Stimulated activated CD4-positive, alpha-beta T cell treated with anti-CD3 and anti-CD28 coated beads, Interleukin-12 subunit alpha, Interleukin-12 subunit beta, amount 100 ng/mL, for 48 hours (primary cell): ENCODE measurements at places on chromosomes 3 and 15.

GRCh38 chr3:39705351-39705900 is 104.0 kb upstream of the MYRIP start:
- no peak for DNase-seq

DNA sequence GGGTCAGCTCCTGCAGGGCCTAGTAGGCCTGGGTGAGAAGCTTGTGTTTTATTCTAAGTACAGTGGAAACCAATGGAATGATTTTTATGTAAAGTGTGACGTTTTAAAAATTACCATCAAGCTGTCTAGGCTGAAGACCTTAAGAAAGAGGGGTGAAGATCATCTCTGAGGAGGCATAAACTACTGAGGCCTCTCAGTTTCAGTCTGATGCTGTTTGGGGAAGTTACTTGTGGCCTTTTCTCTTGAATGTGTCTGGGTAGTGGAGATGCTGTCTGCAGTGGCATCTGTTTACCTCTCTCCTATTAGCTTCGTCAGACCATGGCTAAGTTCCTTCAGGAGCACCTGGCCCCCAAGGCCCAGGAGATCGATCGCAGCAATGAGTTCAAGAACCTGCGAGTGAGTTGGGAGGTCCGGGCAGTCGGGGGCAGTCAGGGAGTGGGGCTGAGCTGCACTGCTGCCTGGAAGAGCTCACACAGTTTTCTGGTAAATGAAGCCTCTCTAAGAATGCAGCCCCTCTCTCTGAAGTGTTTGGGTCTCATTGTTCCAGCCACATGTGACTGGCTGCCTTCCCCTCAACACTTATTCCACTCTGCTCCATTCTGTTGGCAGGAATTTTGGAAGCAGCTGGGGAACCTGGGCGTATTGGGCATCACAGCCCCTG is 1.9 kb downstream of the IVD start:
- no peak for DNase-seq

GRCh38 chr15:66592505-66593218 is 26.9 kb upstream of the LCTL start:
- DNase-seq = no peak

GRCh38 chr3:122773944-122774509 is 19.6 kb downstream of the HSPBAP1 start:
- no peak for DNase-seq

DNA sequence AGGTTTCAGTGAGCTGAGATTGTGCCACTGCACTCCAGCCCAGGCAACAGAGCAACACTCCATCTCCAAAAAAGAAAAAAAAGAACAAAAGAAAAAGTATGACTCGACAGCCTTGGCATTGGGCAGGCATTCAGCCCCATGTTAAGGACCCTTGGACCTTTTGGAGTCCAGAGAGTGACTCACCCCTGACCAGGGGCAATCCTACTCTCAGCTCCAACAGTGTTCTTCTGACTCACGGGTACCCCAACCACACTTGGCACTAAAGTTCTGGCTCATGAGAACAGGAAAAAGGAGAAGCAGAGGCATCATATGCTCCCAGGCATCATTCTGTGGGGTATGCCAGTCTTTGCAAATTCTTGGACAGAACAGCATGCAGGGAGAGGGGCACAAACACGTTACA is 252.4 kb upstream of the HES1 start:
- no peak for DNase-seq

DNA sequence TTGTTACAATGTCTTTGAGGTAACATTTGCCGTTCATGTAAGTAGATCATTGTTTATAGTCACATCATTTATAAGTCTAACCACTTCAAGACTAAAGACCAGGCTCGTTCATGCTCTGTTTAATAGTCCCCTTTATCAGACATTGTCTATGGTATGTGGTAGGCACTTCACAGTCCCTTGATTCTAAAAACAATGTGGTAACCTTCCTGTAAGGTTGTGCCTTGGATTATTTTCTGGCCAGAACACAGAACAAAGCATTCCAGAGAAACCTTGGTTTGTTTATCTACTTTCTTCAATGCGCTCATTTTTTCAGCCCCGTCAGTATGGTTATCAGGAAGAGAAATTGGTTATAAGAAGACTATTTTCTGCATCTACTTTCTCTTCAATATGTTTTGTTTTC is 16.3 kb upstream of the ST3GAL6 start:
- DNase-seq = no peak

DNA sequence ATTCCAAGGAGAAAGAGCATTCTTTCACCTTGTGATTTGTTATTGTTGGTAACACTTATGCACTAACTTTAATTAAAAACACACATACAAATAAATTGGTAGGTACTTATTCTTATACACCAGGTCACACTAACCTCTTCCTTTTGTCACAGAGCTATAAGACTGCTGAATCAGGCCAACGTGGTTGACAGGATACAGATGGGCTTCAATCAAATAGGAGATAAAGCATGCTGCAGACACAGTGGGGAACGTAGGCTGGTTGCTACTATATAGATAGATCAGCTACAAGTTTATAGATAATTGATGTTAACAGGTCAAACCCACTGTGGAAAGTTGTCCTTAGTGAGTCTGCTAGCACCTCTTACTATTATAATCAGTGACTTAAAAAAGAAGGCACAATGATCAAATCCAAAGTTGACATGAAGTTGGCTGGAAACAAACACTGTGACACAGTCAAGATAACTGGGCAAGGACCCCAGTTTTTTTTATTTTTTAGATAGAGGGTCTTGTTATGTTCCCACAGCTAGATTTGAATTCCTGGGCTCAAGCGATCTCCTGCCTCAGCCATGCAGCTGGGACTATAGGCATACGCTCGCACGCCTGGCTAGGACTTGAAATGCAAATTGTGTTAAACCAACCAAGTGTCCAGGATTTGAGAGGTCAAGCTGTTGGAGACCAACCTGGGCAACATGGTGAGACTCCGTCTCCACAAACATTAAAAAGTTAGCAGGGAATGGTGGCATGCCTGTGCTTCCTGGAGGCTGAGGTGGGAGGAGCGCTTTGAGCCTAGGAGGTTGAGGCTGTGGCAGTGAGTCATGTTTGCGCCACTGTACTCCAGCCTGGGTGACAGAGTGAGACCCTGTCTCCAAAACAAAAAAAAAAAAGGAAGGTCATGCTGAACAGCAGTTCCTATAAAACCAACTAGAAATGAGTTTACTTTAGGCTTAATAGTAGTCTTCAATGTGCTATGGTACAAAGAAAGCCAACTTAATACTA is 97.9 kb upstream of the MEX3B start:
- DNase-seq = no peak

DNA sequence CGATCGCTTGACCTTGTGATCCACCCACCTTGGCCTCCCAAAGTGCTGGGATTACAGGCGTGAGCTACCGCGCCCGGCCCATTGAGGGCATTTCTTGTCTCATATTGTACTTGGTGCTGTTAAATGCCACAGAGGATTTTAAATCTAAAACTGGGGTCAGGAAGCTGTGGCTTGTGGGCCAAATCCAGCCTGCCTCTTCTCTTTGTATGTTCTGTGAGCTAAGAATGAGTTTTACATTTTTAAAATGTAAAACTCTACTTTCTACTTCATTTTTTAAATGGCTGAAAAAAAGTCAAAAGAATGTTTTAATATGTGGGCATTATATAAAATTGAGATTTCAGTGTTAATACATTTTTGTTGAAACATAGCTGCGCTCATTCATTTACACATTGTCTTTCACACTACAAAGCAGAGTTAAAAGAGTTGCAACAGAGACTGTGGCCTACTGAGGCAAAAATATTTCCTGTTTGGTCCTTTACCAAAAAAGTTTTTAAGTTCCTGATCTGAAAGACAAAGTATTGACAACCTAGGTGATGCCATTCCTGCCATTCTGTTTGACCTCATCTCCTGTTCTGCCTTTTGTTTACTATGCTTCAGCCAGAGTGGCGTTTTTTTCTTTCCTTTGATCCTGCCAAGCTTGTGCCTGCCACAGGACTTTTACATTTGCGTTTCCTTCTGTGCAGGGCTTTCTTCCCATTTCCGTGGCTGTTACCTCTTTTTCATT is 50.4 kb downstream of the PDCD6IP start:
- no peak for DNase-seq

DNA sequence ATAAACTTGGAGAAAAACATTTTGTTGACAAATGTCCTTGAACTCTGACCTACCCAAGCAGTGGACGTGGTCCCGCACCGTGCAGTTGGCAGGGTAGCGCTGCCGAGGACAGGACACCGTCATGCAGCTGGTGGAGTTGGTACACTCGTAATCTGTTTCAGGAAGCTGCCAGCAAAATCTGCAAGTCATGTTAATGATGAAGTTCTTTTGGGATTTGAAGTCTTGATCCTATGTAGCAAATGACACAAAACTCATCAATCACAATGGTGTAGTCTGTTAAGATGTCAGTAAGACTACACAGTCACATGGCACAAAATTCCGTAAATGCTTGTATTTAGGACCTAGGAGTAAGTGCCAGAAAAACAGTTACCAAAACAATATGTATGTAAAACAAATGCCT is 5.5 kb downstream of the TM2D3 start:
- DNase-seq = no peak

DNA sequence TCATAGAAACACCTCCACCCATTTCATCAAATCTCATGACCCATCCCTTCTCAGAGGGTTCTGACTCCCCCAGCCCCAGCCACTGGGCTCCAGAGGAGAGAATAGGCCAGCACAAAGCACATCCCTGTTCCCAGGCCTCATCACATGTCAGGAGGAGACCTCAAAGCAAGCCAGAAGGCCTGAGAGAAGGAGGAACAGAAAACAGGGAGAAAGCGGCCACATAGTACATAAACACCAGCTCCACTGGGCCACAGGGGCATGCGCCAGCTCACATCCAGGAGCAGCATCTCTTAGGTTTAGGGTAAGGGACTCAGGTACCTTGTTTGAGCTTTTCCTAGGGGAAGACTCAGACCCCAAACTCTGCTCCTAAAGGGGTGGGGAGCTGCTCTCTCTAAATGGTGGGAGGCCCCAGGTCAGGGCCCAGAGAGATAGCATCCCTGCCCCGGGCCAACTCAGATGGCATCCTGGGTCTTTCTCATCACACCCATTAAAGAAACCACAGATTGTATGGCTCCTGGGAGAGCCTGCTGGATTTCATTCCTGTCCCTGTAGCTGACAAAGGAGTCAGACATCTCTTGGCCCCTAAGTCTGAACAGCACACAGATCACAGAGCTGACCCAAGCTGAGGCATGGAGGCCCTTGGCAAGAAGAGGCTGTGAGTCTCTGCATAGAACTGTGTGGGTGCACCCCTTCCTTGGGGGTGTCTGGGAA is 2.5 kb downstream of the SHF start:
- no peak for DNase-seq

DNA sequence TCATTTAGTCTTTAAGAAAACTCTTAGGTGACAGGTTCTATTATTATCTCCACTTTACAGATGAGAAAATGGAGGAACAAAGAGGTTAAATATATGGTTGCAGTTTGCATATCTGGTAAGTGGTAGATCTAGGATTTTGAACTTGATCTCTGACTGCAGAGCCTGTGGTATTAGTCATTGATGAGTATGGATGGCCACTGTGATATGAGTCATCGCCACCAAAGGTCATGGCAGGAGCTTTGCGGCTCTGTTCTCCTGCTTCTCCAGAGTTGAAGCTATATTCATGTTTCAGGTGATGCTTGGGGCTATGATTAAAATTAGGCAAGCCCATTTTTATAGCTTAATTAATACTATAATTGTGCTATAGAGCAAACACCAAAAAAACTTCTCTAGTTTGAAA is 306.2 kb upstream of the DPPA4 start:
- DNase-seq = no peak

- peak; percentile 66 for DNase-seq
These were observed 20.7 kb upstream of the FEM1B start for GRCh38 chr15:68256675-68257450.

DNA sequence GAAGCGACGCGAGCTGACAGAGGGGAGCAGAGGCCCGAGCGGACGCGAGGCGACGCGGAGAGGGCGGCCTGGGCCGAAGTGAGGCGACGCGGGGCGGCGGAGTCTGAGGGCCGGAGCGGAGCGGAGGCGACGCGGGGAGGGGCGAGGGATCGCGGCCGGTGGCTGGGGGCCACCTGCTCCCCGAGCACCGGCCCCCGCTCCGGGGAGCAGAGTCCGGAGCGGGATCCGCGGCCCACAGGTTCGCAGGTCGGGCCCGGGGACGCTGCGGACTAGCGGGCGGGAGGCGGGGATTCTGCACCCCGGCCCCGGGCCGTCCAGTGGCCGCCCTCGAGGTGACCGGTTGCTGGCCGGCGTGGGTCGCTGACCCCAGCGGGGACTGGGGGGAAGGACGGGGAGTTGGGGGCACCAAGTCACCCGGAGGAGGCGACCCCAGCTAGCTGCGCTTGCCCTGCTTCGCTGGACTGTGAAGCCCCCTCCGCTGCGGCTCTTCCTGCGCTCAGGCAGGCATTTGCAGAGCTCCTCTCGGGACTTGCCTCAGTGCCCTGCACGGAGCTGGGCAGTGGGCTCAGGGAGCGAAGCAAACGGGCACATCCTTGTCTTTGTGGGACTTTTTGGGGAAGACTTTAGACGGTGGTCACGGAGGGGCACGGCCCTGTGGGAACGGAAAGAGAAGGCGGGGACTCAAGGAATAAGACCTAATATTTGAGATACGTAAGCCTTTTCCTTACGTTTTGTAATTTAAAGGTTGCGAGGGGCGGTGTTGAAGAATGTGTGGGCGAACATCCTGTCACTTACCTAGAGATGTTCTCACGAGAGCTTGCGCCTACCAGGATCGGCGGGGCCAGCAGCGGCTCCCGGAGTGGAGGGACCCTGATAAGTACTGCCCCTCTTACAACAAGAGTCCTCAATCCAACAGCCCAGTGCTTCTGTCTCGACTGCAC is 566 bp downstream of the HMCES start:
- peak; percentile 48 for DNase-seq

- DNase-seq = no peak
These were observed 95.2 kb upstream of the RBMS3 start for GRCh38 chr3:29185706-29186105.

DNA sequence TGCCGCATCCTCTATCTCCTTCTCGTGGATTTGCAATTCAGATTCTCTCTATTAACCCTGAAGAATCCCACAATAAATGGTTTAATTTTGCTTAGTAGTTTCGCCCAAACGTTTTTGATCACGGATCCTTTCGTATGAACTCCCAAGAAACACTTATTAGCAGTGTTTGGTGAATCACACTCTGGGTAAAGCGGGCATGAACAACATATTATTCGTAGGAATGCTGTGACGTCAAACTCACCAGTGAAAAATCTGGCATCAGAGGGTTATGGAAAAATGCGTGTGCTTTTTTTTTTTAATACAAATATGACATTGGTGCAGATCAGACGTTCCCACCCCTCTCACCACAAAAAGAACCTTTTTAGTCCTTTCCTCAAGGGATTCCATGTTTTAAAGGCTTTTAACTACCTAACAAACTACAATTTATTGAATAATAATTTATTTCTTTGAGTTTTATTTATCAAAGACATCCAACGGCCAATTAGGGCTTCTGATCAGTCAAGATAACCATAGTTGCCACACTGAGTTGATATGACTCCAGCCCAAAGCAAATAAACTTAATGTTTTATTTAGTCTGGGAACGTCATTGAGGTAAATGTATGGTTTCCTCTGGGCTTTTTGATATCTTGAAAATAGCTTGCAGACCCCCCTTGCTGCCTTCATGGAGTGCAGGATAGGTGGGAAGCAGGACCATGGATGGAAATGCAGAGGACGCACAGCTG is 45.5 kb upstream of the CGNL1 start:
- no peak for DNase-seq
